ENCODE measurements at places on chromosomes 5 and 9. TPM values are rescaled to one million over a fixed set of nuclear protein-coding genes. Genes with fewer than 3 reads are reported as not detected.

Gene SH3TC2
- total RNA-seq: not detected

DNA sequence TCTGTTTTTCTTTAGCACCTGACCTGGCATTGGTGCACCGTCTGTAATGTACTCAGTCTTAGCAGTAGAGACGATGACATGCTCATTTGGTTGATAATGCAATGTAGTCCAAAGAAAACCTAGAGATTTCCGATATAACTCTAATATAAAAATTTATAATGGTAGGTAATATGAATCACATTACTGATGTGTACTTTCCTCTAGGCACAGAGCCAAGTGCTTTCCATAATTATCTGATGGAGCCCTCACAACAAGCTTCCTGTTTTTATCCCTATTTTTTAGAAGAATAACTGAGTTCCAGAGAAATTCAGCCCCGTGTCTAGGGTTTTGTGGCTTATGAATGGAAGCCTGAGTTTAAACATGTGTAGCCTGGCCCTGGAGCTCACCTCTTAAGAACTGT lies 53.7 kb downstream of the KDM4C start:
- DNase-seq: no peak

DNA sequence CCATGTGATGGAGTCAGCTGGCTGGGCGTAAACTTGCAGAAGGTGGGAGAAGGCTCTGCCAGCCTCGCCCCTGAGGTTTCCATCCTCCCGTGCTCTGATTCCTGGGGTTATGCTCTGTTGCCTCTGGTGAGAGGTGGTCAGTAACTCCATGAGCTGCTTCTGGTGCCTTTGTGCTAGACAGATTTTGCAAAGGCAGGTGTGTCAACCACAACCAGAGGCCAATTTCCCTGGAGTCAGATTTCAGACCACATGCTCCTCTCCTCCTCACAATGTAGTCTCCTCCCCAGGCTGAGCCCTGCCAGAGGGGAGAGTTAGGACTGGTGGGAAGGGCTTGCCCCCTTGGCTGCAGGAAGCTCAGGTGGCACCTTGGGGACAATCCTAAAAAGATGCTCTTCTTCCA lies 38.8 kb upstream of the TENT4A start:
- DNase-seq: no peak

Gene TARS1
- total RNA-seq: 176 TPM

DNA sequence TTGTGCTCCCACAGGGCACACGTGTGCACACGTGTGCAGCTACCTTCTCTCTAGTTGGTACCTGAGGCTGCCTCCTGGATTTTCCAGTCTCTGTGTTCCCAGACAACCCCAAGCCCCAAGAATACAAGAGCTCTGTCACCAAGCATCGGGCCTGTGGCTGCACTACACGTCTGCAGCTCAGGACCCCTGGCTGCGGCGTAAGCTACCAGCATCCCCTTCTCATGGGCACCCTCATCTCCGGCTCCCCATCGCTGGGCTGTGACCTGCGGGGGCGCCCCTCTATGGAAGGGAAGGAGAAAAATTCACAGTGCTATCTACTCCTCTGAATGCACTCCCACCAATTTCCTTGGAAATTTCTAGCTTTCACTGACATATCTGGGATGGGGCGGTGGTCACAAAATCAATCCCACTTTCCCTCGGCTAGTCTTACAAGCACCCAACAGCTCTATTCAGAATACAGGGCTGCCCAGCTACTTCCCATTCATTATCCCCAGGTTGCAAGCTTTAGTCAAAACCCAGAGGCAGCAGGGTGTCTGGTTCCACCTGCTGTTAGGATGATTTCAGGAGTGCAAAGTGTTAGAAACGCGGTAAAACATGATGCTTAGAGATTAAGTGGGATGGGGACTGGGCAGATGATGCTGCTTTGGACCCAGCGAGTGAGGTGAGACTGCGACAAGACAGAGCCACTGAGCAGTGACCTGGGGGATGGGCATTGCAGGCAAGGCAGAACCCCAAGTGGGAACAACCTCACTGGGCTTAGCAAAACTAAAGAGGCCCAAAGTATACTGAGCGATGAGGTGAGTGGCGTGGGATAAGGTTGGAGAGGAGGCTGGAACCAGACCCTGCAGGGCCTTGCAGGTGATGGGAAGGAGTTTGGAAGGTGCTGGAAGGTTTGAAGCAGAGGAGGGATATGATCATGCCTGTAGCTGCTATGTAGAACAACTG lies 121.7 kb downstream of the KCNIP1 start:
- no peak for DNase-seq

Gene FAM200C
- total RNA-seq: 0.66 TPM

DNA sequence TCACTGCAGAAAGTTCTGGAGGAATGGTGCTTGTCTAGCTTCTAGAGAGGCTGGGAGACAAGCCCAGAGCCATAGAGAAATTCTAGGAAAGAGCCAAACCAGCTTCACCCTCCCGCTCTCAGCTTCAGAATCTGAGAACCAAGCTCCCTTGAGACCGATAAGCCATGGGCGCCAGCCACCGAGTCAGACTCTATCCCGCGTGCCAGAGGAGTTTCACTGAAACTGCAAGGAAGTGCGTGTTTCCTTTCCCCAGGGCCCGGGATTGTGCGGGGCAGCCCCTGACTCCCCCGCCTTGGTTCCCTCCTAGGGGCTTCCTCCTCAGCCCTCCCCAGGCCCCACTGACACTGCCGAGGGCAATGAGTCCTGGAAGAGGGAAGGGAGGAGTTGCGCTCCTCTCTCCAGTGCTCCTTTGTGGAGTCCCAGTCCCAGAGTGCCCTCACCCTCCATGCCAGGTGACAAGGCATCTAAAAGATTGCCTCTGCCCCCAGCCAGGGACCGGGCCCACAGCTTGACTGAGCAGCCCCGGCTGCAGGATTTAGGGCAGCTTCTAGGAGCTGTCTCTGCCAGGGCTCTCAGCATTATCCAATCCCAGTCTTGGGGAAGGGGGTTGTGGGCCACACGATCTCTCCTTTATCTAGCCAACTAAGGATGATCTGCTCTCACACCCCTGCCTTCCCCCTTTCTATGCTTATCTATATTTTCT lies 18.4 kb upstream of the TCF7 start:
- no peak for DNase-seq

All from activated B cell treated with CpG ODN at 0.5 μM for 24 hours (primary cell).